Activated CD4-positive, alpha-beta T cell treated with anti-CD3 and anti-CD28 coated beads for 36 hours (primary cell): ENCODE measurements at places on chromosomes 2 and 18. TPM values are rescaled to one million over a fixed set of nuclear protein-coding genes. Genes with fewer than 3 reads are reported as not detected.

The DSC1 gene
- not detected for total RNA-seq

DNA sequence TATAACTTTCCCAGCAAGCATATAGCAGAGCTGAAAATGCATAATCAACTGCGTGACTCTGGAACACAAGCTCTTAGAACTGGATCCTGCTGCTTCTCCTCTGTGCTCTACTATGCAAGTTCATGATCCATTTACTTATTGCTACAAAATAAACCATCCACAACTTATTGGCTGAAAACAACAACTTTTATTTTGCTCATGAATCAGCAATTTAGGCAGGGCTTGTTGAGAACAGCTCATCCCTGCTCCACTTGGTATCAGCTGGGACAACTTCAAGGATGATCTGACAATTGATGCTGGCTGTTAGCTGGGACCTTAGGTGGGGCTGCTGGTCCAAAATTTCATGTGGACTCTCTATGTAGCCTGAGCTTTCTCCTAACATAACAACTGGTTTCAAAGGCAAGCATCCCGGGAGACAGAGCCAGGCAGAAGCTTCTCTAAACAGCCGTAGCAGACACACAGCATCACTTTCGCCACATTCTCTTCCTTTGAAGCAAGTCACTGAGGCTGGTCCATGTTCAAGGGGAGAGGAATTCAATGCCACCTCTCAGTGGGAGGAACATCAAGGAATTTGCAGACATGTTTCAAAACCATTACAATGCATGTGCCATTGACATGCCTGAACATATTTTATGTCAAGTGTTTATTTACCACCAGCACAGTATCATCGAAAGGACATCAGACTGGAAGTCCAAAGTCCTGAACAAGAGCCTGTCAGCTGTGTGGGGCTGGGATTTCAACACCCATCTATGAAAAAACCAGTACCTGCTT is 153.1 kb upstream of the PKDCC start:
- DNase-seq = no peak

- DNase-seq = no peak
These were observed 5.9 kb downstream of the NRXN1 start for GRCh38 chr2:51025906-51026555.

DNA sequence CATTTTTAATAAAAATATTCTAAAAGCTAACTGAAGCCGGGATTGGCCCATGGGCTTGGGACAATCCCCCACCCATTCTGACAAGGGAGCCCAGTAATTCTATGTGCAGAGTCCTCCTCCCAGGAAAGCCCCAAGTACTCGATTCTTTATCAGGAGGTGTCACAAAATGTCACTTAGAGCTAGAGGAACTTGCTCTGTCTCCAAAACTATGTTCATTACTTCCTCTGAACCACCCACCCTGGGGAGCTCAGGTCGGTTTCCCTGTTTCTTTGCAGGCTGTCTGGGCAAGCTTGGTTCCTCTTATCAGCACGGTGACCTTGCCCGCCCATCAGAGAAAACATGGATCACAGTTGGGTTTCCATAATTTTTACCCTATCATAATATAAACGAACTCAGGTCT is 430.6 kb upstream of the ID2 start:
- no peak for DNase-seq

DNA sequence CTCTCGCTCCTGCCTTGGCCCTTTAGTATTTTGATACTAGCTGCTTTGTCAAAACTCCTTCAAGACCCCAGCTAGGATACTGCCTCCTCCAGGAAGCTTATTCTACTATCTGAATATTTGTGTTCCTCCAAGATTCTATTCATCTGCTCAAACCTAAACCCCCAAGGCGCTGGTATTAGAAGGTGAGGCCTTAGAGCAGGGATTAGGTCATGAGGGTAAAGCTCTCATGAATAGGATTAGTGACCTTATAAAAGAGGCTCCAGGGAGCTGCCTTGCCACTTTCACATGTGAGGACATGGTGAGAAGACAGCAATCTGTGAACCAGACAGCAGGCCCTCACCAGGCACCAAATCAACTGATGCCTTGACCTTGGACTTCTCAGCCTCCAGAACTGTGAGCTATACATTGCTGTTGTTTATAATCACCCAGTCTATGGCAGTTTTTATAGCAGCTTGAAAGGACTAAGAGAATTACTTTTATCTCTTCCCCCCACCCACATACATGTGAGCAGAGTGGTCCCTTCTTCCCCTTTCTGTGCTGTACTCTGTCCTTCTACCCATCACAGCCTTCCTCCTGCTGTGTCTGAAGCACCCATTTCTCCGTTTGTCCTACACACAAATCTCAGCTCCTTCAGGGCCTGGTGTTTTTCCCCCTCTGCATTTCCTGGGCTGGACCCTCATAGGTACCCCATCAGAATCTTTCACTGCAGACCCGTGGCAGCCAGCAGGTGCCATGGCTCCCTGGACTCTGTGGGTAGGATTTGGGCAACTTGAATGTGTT is 54.5 kb downstream of the HS1BP3 start:
- DNase-seq = no peak
